ENCODE measurements at places on chromosomes 11 and 22.

- DNase-seq: no peak
Observed at GRCh38 chr22:50118557-50119168, 28.9 kb downstream of the MOV10L1 start.

- DNase-seq: no peak
Observed at GRCh38 chr11:1111545-1112212, 37.0 kb downstream of the MUC2 start.

DNA sequence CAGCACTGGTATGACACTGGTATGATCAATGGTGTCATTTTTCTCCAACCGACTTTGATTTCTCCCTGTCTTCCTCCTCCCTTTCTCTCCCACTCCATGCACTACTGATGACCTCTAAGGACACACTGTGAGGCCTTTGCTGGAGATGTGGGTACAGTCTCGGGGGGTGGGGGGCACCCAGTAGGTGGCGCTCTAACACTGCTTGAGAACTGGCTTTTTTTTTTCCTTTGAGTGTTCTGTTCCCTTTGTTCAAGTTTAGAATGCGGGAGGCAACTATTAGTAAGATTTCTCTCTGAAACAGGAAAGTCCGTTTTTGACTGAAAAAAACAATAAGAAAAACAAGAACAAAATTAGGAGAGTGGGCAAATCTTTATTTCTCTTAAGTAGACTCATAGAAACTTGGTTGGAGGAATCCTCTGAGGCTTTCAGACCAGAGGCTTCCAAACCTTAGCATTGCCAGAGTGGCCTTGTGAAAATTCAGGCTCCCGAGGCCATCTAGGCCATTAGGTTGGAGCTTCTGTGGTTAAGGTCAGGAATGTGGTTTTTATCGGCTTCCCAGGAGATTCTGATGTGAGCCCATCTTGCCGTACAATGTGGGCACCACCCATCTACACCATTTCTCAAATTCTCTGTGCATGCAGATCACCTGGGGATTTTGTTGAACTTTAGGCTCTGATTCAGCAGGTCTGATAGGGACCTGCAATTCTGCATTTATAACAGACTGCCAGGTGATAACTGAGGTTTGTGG, 43.2 kb downstream of the PANX1 start:
- peak; percentile 3 for DNase-seq

- DNase-seq: no peak
Observed at GRCh38 chr11:108873310-108873709, 208.4 kb downstream of the DDX10 start.

GRCh38 chr11:66287889-66288670, 863 bp downstream of the YIF1A start:
- no peak for DNase-seq

- no peak for DNase-seq
Observed at GRCh38 chr11:120527111-120527761, 15.7 kb downstream of the GRIK4 start.

DNA sequence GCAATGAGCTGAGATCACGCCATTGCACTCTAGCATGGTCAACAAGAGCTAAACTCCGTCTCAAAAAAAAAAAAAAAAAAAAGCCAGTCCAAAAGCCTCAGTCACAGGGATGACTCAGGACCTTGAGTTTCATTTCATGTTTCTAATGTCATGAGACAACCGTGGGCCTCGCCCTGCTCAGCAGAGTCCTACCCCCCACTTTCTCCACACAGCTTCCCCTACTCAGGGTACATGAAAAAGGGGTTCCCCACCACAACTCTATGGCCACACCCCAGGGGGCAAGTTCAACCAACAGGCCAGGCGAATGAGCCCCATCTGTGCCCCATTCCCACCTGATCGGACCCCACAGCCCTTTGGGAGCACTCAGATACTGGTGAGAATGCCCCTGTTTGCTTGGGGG, 24.3 kb upstream of the ADA2 start:
- no peak for DNase-seq

All from stimulated activated CD4-positive, alpha-beta T cell treated with anti-CD3 and anti-CD28 coated beads, Interleukin-15, amount 100 ng/mL, for 1 hour (primary cell).